ENCODE measurements at places on chromosomes 12 and 14.

DNA sequence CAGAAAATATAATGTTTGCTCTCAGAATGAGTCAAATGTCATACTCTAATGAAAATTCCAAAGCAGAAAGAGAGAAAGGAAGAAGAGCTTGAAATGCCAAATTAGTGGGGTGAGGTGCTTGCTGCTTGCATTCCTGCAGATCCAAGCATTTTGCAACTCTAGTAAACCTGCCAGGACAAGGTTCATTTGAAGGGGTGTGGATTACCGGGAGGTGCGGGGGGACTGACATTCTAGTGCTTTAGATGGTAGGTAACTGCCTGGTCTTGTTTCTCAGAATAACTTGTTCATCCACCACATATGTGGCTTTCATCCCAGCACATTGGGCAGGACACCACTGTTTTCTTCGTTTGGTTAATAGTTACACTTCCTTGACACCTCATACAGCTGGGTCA is 144.4 kb downstream of the AKAP6 start:
- DNase-seq: no peak

DNA sequence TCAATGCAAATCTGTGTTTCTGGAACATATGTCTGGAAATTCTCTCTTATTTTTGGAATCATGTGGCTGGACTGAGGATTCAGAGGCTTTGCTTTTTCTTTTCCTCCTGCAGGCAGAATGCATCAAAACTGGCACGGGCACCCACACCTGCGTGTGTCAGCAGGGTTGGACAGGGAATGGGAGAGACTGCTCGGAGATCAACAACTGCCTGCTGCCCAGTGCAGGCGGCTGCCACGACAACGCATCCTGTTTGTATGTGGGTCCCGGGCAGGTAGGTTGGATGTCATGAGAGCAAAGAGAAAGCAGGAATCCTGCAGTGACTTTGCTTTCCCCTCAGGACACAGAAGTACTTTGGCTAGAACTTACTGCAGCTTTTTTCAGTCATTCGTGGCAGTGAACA is 90.3 kb downstream of the STAB2 start:
- DNase-seq: no peak

DNA sequence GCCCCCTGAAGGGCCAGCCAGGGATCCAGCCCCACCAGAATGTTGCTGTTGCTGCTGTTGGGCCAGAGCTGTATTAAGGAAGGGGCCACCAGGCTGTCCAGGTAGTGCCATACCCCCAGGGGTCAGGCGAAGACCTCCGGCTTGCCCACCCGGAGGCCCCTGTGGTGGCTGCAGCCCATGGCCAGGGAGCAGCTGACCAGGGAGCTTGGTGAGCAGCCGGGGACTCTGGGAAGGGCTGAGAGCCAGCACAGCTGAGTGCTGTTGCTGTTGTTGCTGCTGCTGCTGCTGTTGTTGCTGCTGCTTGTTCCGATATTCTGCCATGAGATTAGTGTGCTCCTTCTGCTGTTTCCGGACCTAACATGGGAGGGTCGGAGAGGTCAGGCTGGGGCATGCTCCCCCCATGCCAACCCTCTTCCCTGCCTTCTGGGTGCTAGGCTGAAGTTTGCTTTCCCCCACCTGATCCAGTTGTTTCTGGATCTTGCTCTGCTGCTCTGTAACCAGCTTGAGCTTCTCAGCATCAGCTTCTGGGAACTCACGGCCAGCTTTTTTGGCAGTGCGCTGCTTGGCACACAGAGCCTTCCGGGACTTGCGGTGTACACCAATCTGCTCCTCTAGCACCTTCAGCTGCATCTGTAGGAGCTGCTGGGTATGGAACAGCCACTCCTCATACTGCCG is 15.2 kb upstream of the PRKAG1 start:
- DNase-seq: no peak

- no peak for DNase-seq
Observed at GRCh38 chr12:131843527-131843926, 15.3 kb downstream of the MMP17 start.

- no peak for DNase-seq
Observed at GRCh38 chr12:31740628-31741027, 11.8 kb upstream of the AMN1 start.

DNA sequence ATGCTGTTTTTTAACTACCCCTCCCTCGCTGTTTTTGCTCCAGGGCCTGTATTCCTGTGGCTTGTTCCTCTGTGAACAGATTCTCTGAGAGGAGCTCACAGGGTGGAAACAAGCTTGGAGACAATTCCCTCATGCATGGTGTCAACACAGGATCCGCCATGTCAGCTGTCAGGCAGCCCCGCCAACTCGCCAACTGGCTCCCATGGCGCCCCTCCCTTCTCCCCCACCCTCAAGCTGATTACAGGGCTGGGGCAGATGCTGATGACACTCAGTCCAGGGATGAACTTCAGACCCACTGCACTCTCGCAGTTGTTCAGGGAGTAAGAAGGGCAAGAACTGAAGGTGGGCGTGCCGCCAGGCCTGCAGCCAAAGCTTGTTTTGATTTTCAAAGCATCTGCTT is 229.9 kb downstream of the NTF3 start:
- no peak for DNase-seq

DNA sequence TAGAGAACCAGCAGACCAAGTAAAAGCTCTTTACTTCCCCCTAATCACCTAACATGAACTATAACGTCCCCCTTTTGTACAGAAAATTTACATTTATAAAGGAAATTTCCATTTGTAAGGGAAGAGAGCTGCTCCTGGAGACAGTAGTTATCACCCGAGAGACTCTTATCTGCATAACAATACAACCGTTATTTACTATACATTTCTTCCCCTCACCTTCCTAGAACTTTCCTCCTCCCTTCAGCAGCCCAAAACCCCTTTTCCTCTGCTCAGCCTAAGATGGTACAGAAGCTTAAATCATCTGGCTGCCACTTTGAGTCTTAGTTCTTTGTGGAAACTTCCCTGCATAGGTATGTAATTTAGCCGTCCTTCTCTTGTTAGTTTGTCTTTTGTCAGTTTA is 40.4 kb upstream of the ETV6 start:
- DNase-seq: no peak

DNA sequence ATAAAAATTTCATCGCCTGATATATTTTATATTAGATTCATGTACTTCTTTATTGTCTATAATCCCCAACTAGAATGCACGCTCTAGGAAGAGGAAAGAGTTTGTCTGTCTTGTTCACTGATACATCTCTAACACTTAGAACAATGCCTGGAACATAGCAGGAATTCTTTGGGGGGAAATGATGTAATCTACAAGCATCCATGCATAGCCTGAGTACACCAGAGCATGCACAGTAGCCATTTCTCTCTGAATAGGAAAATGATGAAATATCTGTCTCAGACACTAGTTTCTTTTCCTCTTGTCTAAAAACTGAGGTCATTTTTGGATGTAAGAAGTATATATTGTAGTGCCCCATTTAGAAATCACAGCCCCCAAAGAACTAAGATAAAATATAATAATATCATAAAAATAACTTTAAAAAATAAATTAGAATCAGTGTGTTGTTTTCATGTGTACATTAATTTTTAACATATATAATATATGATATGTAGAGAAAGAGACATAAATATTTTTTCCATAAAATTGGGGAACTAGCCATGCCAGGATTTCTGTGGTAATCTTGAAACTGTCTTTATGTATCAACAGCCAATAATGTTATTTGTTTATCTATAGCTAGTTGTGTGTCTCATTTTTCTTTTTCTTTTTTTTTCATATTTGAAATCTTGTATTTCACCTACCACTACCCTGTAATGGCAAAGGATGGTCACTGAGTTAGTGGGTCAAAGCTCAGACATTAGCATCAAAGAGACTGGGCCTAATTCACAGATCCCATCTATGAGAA is 155.6 kb upstream of the TMCC3 start:
- DNase-seq: no peak

DNA sequence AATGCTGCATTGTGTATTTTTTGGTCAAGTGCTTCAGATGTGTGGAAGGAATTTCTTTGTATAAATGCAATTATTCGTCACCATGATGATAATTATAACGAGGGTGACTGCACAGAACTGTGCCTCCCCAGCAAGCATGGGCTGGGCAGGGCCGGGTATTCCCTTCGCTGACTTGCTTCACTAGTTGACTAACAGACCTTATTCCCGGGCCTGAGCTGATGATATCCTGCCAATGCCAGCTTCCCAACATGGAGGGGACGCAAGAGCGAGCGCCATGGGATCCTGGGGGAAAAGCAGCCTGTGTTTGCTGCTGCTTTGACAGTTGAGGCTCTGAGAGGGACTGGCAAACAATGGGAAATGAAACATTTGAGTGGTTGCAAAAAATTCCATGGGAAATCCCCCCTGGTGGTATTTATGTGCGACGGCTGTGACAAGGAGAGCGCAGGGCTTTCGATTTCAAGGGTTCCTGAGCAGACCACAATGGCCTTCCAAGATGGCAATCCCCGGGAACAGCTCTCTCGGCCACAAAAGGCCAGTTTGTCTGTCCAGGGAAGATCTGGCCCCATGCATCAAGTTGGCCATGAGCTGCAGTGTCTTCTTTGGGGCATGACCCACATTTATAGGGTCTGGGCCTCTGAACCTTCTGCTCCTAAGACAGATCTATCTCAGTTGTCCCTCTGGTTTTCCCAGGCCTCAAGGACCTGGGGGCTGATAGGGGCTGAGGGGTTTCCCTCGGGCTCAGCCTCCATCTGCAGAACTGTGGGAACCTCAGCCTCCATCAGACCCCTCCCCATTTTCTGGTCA is 21.9 kb upstream of the MAP1LC3B2 start:
- DNase-seq: no peak

DNA sequence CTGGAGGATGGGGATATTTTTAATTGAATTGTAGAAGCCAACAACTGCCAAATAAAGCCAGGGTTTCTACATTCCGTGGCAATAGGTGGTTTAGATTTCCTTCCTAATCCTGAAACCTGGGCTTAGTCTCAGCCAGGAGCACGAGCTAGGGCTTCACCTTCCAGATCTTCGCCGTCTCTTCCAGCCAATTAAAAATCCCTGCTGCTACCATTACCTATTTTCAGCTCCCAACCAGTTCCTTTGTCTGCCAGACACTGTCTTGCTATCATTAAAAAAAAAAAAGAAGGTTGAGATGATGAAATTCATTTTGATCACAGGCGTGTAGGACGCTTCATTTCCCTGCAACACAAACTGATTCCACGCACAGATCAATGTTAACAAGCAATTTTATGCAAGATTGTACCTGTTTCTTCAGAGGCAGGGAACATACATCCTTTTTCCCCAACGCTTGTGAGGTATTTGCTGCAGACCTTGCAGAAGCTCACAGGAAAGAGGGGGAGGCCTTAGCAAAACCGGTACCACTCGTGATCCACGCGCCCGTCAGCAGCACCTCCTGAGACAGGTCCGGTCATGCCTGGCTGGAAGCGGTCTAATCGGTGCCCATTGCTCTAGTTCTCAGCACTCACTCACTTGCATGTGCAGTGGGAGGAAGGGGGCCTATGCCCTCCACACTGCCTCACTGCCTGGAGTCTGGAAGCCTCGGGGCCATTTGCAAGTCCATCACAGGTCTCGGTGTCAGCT is 65.1 kb downstream of the SLC6A12 start:
- DNase-seq: no peak

DNA sequence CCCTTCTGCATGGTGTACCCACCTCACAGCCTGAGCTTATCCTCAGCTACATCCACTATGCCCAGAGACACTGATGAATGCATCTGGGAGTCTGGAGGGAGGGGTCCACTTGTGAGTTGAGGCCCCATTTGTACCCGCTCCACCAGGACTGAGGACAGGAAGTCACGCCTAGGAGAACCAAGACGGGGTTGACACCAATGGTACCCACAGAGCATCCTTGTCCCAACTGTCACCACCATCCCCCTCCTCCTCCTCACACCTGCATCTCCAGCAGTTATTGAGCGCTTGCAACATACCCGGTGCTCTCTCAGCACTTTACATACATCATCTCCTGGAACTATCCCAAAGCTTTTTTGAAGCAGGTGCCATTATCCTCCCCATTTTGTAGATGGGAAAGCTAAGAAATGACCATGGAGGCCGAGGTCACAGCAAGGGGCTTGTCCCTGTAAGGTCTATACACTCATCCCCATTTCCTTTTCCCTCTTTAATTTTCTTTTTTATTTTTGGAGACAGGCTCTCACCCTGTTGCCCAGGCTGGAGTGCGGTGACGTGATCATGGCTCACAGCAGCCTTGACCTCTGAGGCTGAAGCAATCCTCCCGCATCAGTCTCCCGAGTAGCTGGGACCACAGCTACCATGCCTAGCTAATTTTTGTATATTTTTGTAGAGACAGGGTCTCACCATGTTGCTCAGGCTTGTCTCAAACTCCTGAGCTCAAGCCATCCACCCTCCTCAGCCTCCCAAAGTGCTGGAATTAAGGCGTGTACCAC is 31.7 kb downstream of the DGLUCY start:
- no peak for DNase-seq

GRCh38 chr14:57380935-57381334 is 9.5 kb upstream of the NAA30 start:
- DNase-seq: no peak

DNA sequence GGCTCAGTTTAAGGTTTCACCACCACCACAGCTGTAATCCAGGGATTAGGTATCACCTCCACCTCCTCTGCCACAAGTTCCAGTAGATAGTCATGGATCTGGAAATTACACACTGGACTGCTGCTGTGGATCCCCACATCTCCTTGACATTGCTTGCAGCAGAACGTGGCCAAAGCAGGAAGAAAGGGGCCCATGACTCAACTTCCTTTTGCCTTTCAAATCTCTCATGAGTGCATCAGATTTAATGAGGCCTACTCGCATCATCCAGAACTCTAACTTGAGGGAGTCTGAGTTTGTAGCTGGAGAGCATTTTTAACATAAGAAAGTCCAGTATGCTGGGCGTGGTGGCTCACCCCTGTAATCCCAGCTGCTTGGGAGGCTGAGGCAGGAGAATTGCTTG is 29.2 kb upstream of the TMED10 start:
- no peak for DNase-seq

DNA sequence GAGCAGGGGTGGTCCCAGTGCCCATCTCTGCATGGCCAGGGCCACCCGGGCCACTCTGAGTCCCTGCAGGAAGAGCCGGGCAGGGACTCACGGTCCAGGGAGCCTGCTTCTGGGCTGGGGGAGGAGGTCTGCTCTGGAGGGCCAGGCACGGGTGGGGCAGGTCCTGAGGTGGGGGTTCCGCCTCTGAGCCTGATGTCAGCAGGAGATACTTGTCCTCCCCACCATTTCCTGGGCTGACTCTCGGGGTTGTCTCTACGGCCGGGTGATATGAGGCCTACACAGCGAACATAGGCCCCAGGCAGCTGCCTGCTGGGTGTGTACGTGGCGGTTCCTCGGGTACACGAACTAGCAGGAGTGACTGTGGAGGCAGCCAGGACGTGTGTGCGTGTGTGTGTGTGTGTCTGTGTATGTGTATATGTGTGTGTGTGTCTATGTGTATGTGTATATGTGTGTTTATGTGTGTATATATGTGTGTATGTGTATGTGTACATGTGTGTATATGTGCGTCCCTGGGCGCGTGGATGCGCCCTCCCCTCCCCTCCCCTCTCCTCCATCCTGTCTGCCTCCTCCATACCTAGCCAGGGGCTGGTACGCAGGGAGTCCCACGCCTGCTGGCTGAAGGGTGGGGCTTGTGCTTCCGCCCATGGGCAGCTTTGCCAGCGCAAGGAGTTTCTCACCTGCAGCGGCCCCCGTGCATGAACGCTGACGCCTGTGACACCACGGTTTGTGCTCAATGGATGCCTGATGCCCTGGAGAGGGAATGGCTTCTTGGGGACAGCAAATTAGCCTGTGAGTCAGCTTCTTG is 30.4 kb upstream of the TRAF3 start:
- DNase-seq: no peak

- no peak for DNase-seq
Observed at GRCh38 chr14:96060186-96060933, 21.2 kb downstream of the C14orf132 start.

All from naive thymus-derived CD4-positive, alpha-beta T cell (primary cell).